ENCODE measurements at places on chromosomes 5 and 9.

DNA sequence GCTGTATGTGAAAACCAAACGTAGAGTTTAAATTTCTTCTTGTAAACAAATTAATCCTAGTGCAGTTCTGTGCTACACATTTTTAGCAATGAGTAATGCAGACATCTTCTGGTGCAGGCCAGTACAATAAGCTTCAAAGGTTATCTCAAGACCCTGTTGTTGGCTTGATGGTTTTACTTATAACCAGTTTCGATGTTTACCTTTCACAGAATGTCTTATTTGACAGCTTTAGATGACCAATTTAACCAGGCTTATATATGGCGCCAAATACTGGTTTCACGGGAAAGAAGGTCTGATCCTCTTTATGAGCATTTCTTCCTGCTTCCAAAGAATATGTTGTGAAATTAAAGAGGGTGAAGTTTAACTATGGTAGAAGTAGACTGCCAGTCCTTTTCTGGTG lies 9.9 kb downstream of the ZFAND5 start:
- no peak for DNase-seq

DNA sequence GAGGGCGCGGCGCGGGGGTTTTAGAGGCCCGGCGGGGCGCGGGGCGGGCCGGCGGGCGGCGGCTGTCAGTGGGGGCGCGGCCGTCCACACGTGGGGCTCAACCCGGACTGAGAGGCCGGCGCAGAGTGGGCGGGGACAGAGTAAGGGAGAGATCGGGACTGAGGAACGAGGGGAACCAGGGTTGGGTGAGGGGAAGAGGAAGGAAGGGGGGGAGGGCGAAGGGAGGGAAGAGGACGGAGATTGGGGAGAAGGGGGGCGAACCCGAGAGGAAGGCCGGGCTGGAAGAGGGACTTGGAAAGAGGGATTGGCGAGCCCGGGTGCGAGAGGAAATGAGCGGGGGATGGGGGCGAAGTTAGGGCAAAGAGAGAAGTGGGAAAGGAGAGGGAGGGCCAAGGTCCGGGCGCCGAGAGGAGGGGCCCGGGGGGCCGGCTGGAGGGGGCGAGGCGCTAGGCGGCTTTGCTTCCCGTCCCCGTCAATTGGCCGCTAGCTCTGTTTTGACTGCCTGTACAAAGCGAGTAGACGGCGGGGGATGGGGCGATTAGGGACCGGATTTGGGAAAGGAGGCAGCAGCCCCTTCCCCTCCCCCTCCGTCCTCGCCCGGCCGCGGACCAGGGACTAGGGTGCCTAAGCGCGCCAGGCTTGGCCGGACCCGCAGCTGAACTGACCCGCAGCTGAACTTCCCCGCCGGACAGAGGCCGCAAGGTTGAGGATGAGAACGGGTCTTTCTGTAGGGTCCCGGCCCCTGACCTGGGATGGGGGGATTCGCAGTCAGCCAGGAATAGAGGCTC lies 399 bp upstream of the FBN2 start:
- peak; percentile 93 for DNase-seq

DNA sequence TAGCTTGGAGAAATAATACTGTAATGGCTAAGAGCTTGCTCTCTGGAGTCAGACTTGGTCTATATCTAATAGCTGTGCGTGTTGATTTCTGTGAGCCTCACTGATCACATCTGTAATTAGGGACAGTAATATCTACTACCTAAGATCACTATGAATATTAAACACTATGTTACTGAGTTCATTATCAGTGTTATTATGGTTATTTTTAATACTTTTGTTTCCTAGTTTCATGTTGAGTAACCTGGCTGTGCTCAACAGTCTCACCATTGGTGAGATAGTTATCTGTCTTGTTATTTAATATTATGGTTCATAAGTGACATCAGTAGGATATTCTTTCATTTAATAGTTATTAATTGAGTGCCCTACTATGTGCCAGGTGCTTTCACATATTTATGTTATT lies 22.4 kb upstream of the CAVIN4 start:
- DNase-seq = no peak

DNA sequence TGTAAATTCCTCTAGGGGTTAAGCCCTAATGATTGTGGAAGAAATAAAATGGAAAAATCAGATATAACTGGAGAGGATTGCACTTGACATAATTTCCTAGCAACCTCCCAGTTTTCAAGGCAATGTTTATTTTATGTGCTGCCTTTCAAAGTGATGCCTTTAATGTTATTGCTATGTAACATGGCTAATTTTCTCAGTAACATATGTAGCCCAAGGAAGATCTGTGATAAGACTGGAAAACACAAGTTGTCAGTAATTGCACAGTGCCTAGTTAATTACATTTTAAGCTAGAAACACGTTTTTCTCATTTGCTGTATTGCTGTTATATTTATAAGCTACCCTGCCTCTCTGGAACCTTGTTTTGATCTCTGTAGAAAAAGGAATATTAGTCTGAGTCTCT lies 49.2 kb upstream of the KCNN2 start:
- DNase-seq = no peak

DNA sequence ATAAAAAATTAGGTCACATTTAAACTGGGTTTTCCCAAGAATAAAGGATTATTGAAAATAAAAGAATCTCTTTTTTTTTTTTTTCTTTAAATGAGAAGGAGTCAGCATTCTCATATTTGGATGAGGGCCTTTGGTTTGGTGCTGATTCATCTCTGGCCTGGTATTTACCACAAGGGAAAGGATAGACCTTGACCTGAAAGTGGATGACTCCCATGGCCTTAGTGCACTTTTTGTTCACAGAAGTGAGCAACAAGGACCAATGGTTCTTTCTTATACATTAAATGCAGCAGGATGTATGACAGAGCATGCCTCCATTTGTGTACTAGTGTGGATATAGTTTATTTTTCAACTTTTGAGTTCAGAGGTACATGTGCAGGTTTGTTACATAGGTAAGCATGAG lies 6.9 kb downstream of the YTHDC2 start:
- DNase-seq = no peak

Measured in left forelimb (tissue), 1 donor.